ENCODE measurements at places on chromosomes 13 and 19. TPM values are rescaled to one million over a fixed set of nuclear protein-coding genes. Genes with fewer than 3 reads are reported as not detected.

- H3K4me1 ChIP-seq, result no peaks in the 10 kb centered on the region
- H3K27me3 ChIP-seq, result peaks cover 20% of the 10 kb centered on the region
- H3K36me3 ChIP-seq, result no peaks in the 10 kb centered on the region
Observed at GRCh38 chr19:42169486-42170413, 37.5 kb upstream of the POU2F2 start.

GRCh38 chr19:10566658-10567410, 1.0 kb upstream of the KRI1 start:
- DNase-seq, result no peak
- H3K4me1 ChIP-seq, result peaks cover 46% of the 10 kb centered on the region
- peak overlapping the region; percentile 95 for H3K4me3 ChIP-seq
- H3K36me3 ChIP-seq, result no peaks in the 10 kb centered on the region
- no peaks in the 10 kb centered on the region for H3K27me3 ChIP-seq

GRCh38 chr19:51272183-51272810, 21.4 kb downstream of the SIGLECL1 start:
- no peaks in the 10 kb centered on the region for H3K27me3 ChIP-seq
- no peak overlapping the region for H3K4me3 ChIP-seq
- no peaks in the 10 kb centered on the region for H3K4me1 ChIP-seq
- no peak for DNase-seq
- H3K36me3 ChIP-seq, result no peaks in the 10 kb centered on the region

DNA sequence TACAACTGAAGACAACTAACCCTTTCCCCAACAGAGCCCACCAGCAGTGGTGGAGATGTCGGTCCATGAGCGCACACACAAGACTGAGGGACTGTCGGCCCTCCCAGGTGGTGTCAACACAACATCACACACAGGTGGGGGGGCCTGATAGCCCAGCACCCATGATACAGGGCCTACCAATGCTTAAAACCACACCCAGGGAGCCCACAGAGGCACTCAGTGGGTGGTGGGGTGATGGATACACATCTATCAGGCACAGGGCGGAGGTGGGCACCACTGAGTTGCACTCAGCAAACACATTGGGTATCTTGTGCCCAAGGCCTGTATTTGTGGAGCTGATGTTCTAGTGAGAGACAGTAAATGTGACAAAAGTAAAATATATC, 7.0 kb upstream of the ZFP36 start:
- peaks cover 14% of the 10 kb centered on the region for H3K36me3 ChIP-seq
- no peaks in the 10 kb centered on the region for H3K4me1 ChIP-seq
- H3K27ac ChIP-seq, result peak overlapping the region; percentile 91

DNA sequence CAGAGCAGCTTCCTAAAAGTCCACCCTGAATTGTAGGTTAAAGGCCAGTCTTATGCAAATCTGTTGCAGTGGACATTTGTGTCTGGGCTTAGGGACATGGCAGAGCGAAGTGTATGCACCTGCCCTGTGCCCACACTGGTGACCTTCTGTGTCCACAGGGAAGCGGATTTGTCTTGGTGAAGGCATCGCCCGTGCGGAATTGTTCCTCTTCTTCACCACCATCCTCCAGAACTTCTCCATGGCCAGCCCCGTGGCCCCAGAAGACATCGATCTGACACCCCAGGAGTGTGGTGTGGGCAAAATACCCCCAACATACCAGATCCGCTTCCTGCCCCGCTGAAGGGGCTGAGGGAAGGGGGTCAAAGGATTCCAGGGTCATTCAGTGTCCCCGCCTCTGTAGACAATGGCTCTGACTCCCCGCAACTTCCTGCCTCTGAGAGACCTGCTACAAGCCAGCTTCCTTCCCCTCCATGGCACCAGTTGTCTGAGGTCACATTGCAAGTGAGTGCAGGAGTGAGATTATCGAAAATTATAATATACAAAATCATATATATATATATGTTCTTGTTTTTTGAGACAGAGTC, 25.5 kb downstream of the CYP2B6 start:
- DNase-seq, result no peak
- H3K27me3 ChIP-seq, result peaks cover 10% of the 10 kb centered on the region
- H3K27ac ChIP-seq, result no peak overlapping the region
- H3K36me3 ChIP-seq, result no peaks in the 10 kb centered on the region
- H3K4me1 ChIP-seq, result no peaks in the 10 kb centered on the region
- H3K4me3 ChIP-seq, result no peak overlapping the region

GRCh38 chr19:45160870-45161737, at the start of gene NKPD1:
NKPD1 (minus strand) TSS chr19:45160982; CDS start chr19:45160150, 832 bp downstream.
- H3K27ac ChIP-seq, result no peak within 1 kb of the TSS
- H3K27me3 ChIP-seq, result peaks cover 12% of the 10 kb centered on the region
- H3K4me3 ChIP-seq, result no peak within 1 kb of the TSS
- H3K4me1 ChIP-seq, result no peaks in the 10 kb centered on the region

- H3K36me3 ChIP-seq, result peaks cover 38% of the 10 kb centered on the region
- no peaks in the 10 kb centered on the region for H3K27me3 ChIP-seq
Observed at GRCh38 chr19:15421136-15421695, 2.4 kb upstream of the AKAP8L start.

DNA sequence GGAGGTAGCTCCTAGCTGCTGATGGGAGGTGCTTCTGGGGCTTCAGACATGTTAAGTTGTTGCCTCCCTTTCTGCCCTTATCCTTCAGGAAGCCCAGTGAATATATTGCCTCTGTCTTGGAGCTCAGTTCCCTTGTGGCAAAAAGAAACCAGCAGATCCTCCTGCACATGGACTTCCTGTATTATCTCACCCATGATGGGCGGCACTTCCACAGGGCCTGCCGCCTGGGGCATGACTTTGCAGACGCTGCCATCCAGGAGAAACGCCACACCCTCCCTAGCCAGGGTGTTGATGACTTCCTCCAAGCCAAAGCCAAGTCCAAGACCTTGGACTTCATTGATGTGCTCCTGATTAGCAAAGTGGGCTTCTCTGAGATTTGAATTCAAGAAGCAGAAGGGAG, 6.0 kb upstream of the CYP4F12 start:
- no peak overlapping the region for H3K4me3 ChIP-seq
- no peak overlapping the region for H3K27ac ChIP-seq
- H3K36me3 ChIP-seq, result no peaks in the 10 kb centered on the region
- peaks cover 4% of the 10 kb centered on the region for H3K4me1 ChIP-seq
- H3K27me3 ChIP-seq, result no peaks in the 10 kb centered on the region

DNA sequence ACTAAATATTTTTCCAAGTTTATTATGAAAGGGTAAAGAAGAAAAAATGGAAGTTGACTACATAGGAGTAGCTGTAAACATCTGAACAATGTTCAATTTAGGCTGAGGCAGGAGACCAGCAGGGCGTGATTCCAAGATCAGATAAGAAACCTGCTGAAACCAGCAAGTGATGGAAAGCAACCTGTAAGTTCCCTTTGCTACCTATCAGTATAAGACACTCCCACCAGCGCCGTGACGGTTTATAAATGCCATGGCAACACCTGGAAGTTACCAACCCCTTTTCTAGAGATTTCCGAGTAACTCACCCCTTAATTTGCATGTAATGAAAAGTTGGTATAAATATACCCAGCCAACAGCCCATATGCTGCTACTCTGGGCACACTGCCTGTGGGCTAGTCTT, 1.1 kb upstream of the ZNF45 start:
- no peak overlapping the region for H3K4me3 ChIP-seq
- no peak overlapping the region for H3K27ac ChIP-seq
- peaks cover 21% of the 10 kb centered on the region for H3K4me1 ChIP-seq

- peaks cover 41% of the 10 kb centered on the region for H3K4me1 ChIP-seq
- peak overlapping the region; percentile 57 for H3K27ac ChIP-seq
- no peaks in the 10 kb centered on the region for H3K27me3 ChIP-seq
- peak; percentile 80 for DNase-seq
- H3K36me3 ChIP-seq, result no peaks in the 10 kb centered on the region
- H3K4me3 ChIP-seq, result peak overlapping the region; percentile 33
Observed at GRCh38 chr19:58562122-58563033, 4.0 kb upstream of the UBE2M start.

DNA sequence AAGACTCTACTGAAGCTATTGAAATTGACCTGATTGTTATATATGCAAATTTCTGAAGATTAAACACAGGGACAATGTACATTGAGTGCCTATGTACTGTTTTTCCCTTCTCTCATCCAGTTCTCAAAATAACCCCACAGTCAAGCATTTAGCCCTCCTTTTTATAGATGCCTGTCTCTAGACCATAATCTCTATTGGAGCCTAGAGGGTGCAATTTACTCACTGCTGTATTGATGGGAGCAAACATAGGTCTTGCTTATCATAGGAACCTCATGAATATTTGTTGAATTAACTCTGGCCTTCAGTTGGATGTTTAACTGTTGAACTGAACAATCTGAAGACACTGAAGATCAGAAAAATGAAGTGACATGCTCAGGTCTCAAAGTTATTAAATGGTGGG, 183.0 kb downstream of the RFC3 start:
- no peaks in the 10 kb centered on the region for H3K27me3 ChIP-seq
- H3K27ac ChIP-seq, result no peak overlapping the region
- H3K4me3 ChIP-seq, result no peak overlapping the region
- H3K36me3 ChIP-seq, result no peaks in the 10 kb centered on the region
- no peak for DNase-seq

DNA sequence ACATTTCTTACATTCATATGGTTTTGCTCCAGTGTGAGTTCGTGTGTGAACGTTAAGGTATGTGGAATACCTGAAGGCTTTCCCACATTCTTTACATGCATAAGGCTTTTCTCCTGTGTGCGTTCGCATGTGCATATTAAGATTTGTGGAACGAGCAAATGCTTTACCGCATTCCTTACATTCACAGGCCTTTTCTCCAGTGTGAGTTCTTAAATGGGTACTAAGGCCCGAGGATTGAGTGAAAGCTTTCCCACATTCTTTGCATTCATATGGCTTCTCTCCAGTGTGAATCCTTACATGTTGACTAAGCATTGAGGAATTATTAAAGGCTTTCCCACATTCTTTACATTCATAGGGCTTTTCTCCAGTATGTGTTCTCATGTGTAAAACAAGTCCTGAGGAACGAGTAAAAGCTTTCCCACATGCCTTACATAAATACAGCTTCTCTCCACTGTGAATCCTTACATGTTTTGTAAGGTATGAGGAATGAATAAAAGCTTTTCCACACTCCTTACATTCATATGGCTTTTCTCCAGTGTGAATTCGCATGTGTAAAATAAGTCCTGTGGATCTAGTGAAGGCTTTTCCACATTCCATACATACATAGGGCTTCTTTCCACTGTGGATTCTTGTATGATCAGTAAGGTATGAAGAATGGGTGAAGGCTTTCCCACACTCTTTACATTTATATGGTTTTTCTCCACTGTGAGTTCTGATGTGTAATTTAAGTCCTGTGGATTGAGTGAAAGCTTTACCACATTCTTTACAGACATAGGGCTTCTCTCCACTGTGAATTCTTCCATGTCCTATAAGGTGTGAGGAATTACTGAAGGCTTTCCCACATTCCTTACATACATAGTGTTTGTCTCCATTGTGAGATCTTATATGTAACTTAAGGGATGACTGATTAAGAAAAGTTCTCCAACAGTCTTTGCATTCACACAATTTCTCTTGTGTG, 10.7 kb downstream of the ZNF846 start:
- H3K27ac ChIP-seq, result no peak overlapping the region
- no peaks in the 10 kb centered on the region for H3K27me3 ChIP-seq
- H3K36me3 ChIP-seq, result peaks cover 43% of the 10 kb centered on the region
- H3K4me1 ChIP-seq, result no peaks in the 10 kb centered on the region
- no peak for DNase-seq
- no peak overlapping the region for H3K4me3 ChIP-seq

DNA sequence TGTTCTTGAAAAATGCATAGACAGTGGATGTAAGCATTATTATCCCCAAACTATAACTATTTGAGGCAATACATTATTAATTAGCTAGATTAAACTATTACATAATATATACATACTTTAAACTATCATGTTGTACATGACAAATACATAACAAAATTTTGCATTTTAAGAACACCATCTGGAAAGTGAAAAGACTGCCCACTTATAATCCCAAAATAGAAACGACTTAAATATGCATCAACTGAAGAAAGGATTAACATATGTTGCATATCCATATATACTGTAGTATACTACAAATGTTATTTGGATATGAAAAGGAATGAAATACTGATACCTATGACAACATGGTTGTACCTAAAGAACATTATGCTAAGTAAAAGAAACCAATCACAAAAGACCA, 700.8 kb upstream of the SPRY2 start:
- no peak for DNase-seq
- H3K27me3 ChIP-seq, result no peaks in the 10 kb centered on the region
- no peak overlapping the region for H3K27ac ChIP-seq

GRCh38 chr19:19271828-19272599, 1.1 kb downstream of the TM6SF2 start:
- peaks cover 17% of the 10 kb centered on the region for H3K36me3 ChIP-seq
- H3K27ac ChIP-seq, result no peak overlapping the region
- H3K27me3 ChIP-seq, result peaks cover 18% of the 10 kb centered on the region
- no peak for DNase-seq
- H3K4me3 ChIP-seq, result no peak overlapping the region
- peaks cover 7% of the 10 kb centered on the region for H3K4me1 ChIP-seq

- no peak overlapping the region for H3K27ac ChIP-seq
- H3K4me1 ChIP-seq, result no peaks in the 10 kb centered on the region
- no peaks in the 10 kb centered on the region for H3K27me3 ChIP-seq
- no peaks in the 10 kb centered on the region for H3K36me3 ChIP-seq
- no peak for DNase-seq
Observed at GRCh38 chr19:18488838-18489626, 32.8 kb downstream of the ELL start.

DNA sequence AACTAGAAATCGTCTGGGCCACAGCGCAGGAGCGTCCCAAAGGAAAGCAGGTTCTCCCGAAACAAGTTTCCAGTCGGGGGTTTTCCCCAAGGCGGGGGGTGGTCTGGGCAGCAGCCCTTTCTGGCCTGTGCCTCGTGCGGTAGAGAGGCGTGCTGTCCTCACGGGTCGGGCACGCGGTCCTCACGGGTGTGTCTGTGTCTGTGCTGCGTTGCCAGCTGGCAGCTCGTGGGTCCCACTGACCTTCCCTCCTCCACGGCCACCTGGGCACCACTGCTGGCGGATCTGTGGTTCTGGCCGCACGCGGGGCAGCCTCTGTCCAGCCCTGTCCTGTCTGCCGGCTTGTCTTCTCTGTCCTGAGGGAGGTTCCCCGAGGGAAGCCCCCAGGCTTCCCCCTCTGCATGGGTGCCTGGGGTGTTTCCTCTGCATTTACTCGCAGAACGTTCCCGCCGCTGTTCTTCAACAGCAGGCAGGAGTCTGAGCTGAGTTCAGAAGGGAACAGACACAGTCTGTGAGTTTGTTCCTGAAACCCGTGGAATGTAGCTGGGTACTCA, 98.2 kb upstream of the MCF2L start:
- peak; percentile 48 for DNase-seq
- no peaks in the 10 kb centered on the region for H3K4me1 ChIP-seq
- H3K4me3 ChIP-seq, result no peak overlapping the region
- H3K36me3 ChIP-seq, result no peaks in the 10 kb centered on the region
- H3K27me3 ChIP-seq, result no peaks in the 10 kb centered on the region

- H3K4me1 ChIP-seq, result no peaks in the 10 kb centered on the region
- no peaks in the 10 kb centered on the region for H3K27me3 ChIP-seq
- H3K4me3 ChIP-seq, result no peak overlapping the region
- DNase-seq, result no peak
- no peak overlapping the region for H3K27ac ChIP-seq
- no peaks in the 10 kb centered on the region for H3K36me3 ChIP-seq
Observed at GRCh38 chr13:26343816-26344215, 89.9 kb downstream of the CDK8 start.

- no peak overlapping the region for H3K27ac ChIP-seq
- no peak for DNase-seq
- no peaks in the 10 kb centered on the region for H3K36me3 ChIP-seq
- no peaks in the 10 kb centered on the region for H3K27me3 ChIP-seq
Observed at GRCh38 chr13:62309904-62310303, 894.3 kb upstream of the PCDH20 start.

Gene NKPD1
- not detected for total RNA-seq

Gene SYCN
- not detected for total RNA-seq

Gene C13orf42
- not detected for total RNA-seq

Gene ZNF667
- 6.7 TPM for total RNA-seq

Gene DNAAF3
- total RNA-seq, result not detected
